ENCODE measurements at places on chromosomes 6 and 20.

DNA sequence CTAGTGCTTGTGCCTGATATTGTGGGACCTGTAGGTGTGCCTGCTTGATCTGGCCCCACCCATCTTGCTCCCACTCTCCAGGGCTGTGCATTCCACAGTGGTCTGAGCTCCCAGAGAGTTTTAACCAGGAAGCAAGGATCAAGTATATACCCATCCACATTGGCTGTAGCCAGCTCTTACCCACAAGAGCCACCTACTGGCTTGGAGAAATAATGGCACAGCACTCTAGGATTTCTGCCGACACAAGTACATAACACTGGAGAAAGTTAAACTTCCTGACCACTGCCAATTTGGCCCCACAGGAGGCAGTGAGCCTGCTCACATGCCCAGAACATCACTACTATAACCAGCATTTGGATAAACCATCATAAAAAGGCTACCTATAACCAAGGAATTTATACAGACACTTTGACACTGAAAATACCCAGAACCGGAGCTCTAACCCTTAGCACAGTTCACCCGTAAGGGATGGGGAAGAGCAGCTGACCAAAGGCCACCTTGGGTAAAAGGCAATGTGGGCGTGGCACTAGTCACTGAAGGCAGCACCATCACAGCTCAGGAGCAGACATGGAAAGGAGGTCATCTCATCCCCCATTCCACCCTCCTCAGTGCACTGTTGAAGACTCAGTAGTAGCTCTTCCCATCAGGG lies 440.4 kb downstream of the BTBD3 start:
- DNase-seq = no peak

DNA sequence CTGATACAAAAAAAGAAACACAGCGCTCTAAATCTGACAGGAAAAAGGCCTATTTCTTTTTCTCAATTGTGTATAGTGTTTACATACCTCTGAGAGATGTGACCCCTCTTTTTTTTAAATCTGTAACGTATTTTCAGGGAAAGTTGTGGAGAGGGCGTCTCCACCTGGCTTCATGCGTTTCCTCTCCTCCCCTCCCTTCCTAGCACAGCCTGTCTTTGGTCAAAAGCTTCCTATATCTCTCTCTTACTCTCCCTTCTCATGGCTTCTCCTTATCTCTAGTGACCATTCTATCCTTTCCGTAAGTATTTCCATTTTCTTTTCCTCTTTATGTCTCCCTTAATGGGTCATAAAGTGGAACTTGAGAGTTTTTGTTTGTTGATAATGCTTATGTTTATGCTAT lies 458.9 kb downstream of the HACE1 start:
- DNase-seq = no peak

DNA sequence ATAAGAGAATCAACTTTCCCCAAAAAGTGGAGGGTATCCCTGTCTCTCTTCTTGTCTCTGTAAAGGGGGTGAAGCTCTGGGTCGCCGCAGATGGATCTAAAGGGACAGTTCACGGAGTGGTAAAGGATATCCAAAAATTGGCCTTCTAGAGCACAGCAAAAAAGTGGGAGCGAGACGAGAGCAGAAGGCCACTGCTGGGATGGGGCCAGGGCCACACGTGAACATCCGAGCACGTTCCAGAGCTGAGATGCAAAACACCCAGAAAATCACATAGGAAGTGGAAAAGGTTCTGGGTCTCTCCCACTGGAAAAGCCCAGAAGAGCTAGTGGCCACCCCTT lies 837 bp downstream of the TRAM2 start:
- DNase-seq = no peak

GRCh38 chr20:5402903-5403531 lies 86.3 kb upstream of the PROKR2 start:
- peak; percentile 44 for DNase-seq
